M059J (cell line): ENCODE measurements at places on chromosomes 5 and 9.

DNA sequence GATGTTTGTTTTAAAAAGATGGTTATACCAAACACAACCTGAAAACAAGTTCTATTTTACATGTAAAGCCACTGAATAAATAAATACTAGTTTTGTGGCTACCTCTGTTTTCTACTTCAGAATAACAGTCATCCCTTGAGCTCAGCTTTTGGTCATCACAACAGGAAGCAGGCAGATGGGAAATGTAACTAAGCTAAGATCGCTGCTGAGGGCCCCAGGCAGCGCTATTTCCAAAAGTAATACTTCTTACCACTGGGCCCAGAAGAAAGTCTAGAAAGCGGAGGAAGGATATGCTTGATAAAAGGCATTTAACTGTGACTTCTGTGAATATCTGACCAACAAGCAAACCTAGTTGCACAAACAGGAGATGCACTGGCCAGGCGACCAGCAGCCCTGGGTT, 61.4 kb downstream of the SERINC5 start:
- no peak for DNase-seq

DNA sequence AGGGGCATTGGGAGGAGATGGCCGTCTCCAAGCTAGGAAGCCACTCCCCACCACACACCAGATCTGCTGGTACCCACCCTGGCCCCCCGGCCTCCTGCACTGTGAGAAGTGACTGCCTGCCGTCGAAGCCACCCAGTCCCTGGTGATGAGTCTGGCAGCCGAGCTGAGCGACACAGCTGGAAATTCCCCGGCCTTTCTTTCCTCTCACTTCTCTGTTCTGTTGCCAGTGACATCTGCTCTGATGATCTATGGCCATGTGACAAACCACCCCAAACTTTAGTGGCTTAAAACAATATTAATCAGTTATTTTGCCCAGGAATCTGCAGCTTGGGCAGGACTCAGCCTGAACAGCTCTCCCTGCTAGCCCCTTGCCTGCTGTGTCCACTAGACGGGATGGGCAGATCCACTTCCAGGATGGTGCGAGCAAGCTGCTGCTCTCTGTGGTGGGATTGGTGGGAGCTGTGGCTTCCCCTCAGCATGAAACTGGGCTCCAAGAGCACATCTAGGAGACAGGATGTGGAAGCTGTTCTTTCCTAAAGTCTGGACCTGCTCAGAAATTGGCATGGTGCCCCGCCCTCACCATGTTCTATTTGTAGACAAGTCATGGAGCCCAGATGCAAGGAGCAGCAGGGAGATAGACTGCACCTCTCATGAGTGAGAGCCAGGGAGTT, 211.2 kb downstream of the GADD45G start:
- no peak for DNase-seq

DNA sequence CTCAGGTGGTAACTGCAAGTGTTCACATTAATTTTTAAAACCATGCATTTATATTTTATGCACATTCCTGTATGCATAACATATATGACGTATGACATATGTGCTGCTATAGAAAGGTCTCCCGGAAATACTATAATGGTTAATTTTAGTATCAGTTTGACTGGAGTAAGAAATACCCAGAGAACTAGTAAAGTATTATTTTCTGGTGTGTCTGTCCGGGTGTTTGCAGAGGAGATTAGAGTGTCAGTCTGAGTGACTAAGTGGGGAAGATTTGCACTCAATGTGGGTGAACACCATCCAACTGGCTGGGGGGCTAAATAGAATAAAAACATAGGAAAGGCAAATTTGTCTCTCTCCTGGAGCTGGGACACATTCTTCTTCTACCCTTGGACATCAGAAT, 26.9 kb downstream of the UIMC1 start:
- no peak for DNase-seq

GRCh38 chr5:176784218-176785165, 25.9 kb upstream of the UNC5A start:
- peak; percentile 87 for DNase-seq

GRCh38 chr9:126708178-126708577, 94.5 kb downstream of the LMX1B start:
- no peak for DNase-seq

DNA sequence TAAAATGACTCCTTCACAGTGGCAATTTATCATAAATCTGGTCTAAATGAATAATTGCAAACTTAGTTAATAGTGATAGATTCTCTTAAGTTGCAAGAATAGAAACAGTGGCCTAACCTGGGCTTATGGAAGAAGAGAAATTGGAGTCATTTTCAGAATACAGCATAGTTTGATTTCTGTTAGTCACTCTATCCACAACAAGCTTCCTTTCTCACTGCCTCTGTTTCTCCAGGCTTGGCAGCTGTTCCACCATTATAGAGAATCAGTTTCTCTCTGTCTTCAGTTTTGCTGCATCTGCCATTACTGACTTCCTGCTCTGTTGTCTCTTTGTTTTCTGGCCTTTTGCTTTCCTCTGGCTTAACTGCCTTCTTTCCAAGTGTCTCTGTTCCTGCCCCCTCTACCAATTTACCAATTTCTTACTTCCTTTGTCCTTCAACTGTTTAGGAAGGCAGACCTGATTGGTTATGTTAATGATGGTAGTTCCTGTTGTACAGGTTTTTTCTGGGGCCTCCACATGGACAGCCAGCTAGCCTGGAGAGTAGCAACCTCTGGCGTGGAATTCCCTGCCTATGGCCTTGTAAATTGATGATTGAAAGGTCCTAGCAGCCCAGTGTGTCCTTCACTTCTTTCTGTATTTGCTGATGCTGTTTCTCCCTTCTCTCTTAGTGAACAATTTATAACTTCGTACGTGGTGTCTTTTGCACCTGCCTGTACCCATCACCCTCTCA, 75.9 kb upstream of the RASGRF2 start:
- DNase-seq = no peak

DNA sequence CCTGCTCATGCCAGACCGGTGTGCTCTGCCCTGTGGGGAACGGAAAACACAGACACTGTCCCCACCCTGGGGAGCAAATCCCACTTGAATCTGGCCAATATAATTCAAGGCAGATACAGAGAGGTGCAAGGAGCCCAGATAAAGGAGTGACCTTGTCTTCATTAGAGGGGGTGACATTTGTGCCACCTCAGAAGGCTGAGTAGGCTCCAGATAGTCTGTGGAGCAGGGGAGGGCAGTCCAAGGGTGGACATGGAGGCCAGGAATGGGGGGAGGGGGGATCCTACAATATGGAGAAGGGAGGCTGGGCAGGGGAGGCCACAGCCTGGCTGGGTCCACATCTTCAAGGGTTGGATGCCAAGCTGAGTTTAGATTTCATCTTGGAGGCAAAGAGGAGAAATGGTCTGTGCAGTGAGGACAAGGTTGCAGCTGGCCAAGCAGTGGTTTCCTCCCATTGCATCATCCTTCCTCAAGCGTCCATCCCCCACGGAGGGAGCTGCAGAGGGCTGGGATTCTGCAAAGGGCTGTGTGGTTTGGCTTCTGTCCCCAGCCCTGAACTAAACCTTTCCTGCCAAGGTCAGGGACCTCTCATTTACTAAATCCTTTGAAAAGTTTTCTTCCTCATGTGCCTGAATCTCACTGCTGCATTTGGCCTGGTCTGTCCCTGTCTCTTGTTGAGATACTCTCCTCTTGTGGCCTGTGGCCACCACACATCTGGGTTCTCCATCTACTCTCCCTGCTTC, 60.1 kb downstream of the GALNT12 start:
- DNase-seq = peak; percentile 96

DNA sequence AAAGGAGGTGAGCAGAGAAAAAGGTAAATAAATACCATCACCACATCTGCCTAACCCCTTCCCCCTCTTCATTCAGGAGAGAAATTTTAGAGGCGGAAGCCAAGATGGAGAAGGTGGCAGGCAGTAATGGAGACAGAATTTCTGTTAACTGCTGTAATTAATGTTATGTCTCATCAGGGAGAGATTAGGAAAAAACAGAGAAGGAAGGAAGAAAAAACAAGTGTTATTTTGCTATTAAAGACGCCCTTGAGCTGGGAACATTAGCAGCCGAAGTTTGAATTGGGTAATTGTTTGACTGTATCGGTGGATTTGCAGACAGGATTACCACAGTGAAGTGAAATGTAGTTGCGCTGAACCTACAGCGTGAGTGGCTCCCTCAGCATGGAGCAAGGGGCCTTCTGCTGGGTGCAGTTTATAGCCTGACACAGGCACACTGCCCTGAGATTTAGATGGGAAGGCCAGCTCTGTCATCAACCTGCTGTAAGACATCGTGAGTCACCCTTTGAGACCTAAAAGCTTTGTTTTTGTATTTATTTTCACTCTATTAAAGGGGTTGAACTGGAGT, 136.3 kb downstream of the ASTN2 start:
- DNase-seq = no peak

DNA sequence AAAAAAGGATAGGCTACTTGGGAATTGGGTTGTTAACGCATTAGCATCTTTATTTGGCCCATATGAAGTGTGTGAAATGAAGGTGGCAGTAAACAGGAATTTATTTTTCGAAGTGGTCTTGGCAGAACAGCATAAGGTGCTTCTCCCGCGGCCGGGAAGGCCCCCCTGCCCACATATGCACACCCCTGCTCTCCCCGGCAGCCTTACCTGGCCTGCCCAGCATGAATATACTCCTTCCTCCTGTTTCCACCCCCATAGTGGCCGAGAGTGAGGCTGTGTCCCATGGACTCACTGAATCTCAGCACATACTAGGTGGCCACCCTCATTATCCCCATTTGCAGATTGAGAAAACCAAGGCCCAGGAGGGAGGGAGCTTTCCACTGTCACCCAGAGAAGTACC, 54.0 kb upstream of the OLFM1 start:
- DNase-seq = no peak

GRCh38 chr5:100771181-100771580, 131.9 kb downstream of the ST8SIA4 start:
- DNase-seq = no peak

DNA sequence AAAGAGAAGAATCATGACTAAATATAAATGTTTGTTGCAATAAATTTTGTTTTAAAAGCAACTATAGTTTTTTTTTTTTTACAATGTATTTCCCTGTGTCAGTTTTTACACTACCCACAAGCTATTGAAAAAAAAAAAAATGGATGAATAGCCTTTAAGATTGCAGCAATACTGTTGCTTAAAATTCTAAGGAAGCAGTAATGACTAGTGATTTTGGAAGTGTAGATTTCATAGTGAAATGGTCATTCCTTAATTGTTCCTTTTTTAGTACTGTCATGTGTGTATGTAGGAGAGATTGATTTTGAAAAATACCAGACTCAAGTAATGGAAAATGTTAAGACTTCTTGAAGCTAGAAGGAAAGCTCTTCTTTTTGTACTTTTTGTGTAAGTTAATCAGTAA, 53.1 kb downstream of the NDUFS4 start:
- DNase-seq = no peak

DNA sequence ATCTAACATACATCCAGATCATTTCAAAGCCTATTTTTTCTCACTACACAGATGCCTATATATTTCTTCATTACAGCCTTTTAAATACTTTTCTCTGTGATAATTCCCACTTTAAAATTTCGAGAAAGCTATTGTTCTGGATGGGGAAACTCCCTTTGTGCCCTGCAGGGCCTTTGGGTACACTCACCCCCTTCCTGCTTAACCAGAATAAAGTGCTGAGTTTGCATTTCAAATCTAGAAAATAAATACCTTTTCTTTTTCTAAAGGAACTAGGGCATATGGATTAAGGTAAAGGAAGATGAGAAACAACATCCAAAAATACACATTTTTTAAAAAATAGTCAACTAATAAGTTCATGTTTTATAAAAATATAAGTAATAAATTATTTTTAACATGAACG, 323.9 kb downstream of the ADGRV1 start:
- no peak for DNase-seq

- peak; percentile 28 for DNase-seq
Observed at GRCh38 chr9:36862206-36863145, 171.6 kb downstream of the PAX5 start.

- peak; percentile 73 for DNase-seq
Observed at GRCh38 chr5:149143470-149143869, 2.2 kb downstream of the ABLIM3 start.

DNA sequence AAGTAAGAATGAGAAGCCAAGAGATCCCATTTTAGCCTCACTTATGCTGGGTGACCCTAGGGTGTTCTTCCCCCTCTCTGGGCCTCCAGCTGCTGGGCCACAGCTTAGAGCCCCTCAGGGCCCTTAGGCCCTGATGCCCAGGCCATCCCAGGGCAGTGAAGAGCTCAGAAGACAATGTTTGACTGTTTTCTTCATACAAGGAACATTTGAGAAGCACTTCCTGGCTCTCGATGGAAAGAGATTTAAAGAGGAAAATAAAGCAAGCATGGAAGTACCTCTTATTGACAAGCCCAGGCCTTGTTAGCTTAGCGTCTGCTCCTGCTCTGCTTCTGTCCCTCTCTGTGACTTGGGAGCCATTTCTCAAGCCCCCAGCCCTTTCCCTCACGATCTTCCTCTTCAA, 165.9 kb upstream of the SMIM23 start:
- no peak for DNase-seq

DNA sequence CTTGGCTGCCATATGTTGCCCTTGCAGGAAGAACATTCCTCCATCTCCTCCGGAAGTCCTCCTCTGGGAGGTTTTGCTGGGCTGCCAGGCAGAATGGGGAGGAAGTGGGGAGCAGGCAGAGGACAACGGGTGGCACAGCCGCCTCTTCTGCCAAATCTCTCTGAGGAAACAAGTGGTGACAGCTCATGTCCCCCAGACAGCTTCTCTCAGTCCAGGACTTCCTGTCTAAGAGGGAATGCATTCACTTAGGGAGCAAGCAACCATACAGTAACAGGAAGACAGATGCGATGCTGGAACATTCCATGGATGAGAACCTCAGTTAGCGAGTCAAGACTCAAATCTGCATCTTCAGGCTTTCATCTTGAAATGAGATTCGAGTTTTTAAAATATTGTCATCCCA, 701.0 kb downstream of the SEMA5A start:
- peak; percentile 36 for DNase-seq

GRCh38 chr5:64980176-64980575, 211.4 kb downstream of the CWC27 start:
- no peak for DNase-seq

GRCh38 chr5:154370813-154371212, 75.0 kb upstream of the SAP30L start:
- no peak for DNase-seq

DNA sequence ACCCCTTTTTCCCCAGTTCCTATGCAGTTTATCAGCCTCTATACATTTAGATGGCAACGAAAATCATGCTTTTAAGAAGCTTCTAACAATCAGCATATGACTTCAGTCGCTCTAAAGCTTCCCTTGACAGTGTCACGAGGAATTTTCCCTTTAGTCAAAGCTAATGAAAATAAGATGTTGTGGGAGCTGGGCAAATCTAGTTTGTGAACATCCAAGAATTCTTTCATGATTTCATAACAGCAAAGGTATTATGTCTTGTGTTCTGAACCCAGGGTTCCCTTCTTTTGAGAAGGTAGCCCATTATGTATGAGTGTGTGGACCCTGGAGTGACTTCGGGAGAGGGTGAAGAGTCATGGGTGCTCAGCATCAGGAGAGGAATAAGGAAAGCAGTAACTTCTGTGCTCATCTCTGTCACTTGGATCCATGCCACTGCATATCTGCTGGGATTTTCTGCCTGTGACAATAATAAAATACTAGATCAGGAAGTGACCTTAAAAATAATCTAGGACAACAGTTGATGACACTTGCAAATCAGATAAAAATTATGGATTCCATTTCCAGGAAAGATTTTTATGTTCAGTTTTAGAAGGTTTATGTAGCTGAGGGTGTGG, 102.4 kb downstream of the PCSK1 start:
- no peak for DNase-seq
